ENCODE measurements at places on chromosomes 4 and X. TPM values are rescaled to one million over a fixed set of nuclear protein-coding genes. Genes with fewer than 3 reads are reported as not detected.

Gene S100P
- total RNA-seq = 2.8 TPM

Gene HMGN5
- total RNA-seq = 1.5 TPM

Gene CENPVL1
- total RNA-seq = not detected

Gene DDX60
- 10.8 TPM for total RNA-seq

Gene CYBB
- 9.8 TPM for total RNA-seq

Gene HTN1
- not detected for total RNA-seq

Gene GLRA3
- not detected for total RNA-seq

Gene LONRF3
- total RNA-seq = 1.5 TPM

Gene CPLX1
- 9.4 TPM for total RNA-seq
